ENCODE measurements at places on chromosomes 11 and 22.

DNA sequence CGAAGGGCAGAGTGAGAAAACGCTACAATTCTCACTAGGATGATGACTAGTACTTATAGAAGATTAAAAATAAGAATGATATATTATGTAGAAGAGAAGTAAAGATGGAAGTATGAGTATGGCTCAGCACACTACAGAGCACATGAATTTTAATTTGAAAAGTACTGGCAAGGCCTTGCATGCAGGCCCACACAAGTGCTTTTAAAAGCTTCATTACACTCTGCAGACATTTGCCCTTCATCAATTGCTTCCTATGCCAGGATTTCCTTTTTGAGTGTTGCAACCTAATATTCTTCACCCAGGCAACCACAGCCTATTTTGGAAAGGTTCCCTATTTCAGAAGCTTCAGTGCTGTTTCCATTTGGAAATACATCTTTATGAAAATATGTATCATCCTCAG, 81.1 kb downstream of the LARGE2 start:
- DNase-seq: peak; percentile 57

GRCh38 chr22:38137876-38138687, 27.6 kb upstream of the BAIAP2L2 start:
- DNase-seq: no peak

GRCh38 chr11:76648061-76648460, 22.5 kb downstream of the LRRC32 start:
- DNase-seq: no peak

DNA sequence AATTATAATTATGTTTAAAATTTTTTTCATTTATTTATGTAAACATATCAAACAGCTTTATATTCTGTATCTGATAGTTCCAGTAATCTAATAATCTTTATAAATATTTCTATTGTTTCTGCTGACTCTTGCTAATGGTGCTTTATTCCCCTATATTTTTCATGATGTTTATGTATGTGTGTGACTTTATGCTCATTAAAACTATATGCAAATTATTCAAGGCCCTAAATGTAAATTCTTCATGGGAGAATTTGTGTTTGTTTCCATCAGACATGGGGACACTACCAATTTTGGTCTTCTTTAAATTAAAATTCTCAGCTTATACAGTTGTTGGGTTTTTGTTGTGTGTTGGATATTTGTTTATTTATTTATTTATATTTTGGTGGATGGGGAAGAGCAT, 13.7 kb upstream of the ALKBH3 start:
- no peak for DNase-seq

DNA sequence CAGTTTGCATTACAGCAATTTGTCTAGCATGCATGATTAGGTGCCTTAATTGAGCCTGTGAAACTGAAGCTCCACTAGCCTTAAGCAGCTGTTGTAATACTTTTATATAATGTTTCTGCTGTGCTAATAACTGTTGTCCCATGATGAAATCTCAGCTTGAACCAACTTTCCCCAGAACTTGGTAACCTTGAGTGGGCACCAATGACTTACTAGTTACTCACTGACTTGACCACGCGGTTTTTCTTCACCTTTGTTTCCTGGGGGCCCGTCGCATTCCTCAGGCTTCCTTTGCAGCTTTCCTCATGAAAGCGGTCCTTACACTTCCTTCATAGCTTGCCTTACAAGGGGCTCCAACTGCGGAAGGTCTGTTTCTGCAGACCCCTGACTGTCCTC, 11.2 kb upstream of the GLYATL1 start:
- peak; percentile 18 for DNase-seq

DNA sequence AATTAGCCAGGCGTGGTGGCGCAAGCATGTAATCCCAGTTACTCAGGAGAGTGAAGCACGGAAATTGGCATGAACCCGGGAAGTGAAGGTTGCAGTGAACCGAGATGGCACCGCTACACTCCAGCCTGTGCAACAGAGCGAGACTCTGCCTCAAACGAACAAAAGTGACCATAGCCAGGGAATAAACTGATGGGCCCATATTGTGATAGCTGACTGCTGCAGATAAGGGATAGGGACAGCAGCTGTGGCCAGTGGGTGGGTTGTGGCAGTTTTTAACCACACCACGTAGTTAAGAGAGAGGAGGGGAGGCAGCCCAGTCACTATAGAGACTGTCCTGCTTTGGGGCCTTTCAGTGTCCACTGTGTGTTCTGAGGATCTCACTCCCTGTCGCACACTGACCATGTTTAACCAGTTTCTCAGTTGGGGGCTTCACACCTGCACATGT, 58.9 kb downstream of the PISD start:
- DNase-seq: no peak

DNA sequence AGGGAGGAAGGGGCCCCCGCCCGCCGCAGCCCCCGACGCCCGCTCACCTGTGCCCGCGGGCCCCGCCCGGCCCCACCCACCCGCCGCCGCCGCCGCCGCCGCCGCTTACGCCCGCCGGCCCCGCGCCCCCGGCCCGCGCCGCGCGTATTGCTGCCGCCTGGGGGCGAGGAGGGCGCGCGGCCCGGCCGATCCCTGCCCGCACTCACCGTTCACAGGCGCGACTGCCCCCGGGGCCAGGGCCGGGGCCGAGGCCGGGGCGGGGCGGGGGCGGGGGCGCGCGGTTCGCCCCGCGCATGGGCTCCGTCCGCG, 212 bp downstream of the HRAS start:
- DNase-seq: no peak

DNA sequence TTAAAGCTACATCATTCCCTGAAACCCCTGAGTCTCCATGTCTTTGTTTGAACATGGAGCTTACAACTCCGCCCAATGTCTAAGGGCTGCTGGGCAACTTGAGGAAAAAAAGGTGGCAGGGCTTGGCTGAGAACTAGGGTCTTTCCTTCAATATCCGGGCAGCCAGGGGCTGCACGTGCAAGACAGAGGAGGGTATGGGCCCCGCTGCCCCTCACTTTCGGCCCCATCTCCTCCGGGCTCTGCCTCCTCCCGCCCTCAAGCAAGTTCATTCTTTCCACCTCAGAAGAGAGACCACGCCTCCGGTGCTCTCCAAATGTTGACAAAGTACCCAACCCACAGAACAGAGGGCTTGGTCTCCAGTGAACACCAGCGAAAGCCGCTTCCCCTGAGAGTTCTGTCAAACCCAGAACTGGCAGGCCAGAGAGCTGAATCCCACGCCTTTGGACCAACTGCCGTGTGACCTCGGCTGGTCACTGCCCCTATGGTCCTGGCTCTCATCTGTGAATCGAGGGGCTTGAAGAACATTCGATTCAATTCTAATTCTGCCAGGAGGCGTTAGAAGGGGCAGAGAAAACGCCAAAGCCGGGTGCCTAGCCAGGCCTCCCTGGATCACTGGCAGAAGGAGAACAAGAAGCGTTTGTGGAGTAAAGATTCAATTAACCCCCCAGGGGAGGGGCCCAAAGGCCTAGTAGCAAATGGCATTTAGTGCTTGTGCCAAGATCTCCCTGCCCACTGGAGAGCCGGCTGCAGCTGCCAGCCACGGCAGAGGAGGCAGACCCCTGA, 7.3 kb downstream of the PDGFB start:
- DNase-seq: no peak

DNA sequence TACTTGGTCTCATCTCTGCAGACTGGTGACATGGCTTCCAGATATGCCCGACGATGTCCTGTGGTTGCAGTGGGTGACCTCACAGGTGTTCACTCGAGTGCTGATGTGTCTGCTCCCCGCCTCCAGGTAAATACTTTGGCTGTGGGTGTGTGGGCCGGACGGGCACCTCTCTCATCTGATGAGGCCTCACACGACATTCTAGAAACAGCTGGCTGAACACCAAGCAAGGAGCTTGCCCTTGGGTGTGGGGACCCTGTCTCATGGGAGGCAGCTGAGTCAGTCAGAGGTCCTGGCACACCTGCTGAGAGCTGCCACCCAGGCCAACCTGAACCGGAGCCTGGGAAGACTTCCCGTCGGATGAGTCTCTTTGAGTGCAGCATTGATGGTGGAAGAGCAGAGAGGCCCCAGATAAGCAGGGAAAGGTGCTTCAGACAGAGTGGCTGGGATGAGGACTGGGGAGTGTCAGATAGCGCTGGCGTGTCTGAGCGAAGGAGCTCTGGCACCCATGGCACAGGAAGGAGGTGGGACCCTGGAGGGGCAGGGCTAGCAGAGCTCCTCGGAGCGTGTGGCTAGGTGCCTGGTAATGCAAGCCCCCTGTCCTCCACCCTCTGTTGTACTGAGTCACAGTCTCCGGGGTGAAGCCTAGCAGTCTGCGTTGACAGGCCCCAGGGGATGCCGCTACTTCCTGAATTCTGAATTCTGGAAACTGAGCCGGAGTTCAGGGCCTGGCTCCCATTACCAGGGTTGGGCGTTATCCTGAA, 10.4 kb upstream of the SAMM50 start:
- no peak for DNase-seq

GRCh38 chr22:22125028-22125578, 119.5 kb upstream of the VPREB1 start:
- DNase-seq: no peak

- no peak for DNase-seq
Measured at GRCh38 chr11:112106070-112106469, 19.4 kb downstream of the SDHD start.

DNA sequence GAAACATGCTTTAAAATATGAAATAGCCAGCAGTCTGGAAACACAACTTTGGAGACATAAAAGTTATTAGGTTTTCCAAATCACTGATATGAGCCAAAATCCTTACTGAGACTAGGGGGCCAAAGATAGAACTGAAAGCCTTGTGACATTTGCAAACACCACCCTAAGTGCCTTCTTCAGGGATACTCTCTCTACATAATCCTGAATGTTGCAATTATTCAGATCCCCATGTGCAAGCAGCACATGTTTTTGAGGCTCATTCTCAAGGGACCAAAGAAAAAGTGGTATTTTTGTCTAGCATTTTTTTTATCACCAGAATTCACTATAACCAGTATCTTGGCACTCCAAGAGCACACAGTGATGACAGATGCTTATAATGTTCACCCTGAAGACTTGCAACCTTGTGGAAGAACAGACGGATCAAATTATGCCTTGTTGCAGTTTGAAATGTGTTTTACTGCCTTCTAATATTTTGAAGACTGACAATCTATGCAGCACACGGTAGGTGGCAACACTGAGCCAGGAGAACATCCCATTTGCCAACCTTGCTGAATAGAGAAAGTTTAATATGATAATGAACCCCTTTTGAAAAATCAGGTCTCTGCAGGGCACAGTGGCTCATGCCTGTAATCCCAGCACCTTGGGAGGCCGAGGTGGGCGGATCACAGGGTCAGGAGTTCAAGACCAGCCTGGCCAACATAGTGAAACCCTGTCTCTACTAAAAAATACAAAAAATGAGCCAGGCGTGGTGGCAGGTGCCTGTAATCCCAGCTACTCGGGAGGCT, 78.5 kb downstream of the PLEKHA7 start:
- DNase-seq: peak; percentile 49

DNA sequence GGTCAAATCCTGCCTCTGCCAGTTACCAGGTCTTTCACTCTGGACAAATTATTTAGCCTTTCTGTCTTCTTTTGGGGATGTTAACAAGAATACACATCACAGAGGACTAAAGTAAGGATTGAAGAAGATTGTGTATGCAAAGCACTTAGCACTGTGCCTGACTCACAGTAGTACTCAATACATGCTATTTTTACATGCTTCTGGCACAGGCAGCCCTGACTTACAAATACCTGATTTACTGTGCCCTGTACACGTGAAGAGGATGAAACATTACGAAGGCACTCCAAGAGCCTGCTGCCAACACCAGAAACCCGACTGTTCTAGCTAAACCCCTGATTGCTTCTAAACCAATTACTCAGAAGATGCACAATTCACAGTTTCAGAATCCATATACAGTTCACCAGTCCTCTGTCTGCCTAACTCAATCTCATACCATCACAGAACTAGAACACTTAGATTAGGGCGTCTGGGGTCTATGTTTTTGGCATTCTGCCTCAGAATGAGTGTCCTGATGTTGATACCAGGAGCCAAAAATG, 300.9 kb upstream of the DDI1 start:
- DNase-seq: no peak

- DNase-seq: no peak
Measured at GRCh38 chr11:71929491-71929890, 645 bp downstream of the RNF121 start.

GRCh38 chr11:75583718-75584658, 21.9 kb downstream of the SERPINH1 start:
- peak; percentile 56 for DNase-seq

DNA sequence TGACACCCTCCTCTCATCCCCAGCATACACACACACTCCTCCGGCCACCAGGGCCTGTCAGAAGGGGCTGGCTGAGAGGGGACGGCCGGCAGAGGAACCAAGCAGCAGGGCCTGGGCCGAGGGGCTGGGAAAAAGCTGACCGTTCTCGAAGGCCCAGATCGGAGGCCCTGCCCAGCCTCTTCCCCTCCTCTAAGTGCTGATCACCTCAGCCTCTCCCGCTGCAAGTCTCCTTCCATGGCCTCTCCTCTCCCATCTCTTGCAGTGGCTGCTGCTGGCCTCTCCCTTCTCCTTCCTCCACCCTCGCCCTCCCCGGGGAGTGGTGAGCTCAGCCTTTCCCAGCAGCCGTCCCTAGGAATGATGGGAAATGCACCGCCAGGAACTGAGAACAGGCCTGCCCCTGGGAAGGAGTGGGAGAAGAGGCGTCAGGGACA, 39.6 kb downstream of the ARRB1 start:
- no peak for DNase-seq

DNA sequence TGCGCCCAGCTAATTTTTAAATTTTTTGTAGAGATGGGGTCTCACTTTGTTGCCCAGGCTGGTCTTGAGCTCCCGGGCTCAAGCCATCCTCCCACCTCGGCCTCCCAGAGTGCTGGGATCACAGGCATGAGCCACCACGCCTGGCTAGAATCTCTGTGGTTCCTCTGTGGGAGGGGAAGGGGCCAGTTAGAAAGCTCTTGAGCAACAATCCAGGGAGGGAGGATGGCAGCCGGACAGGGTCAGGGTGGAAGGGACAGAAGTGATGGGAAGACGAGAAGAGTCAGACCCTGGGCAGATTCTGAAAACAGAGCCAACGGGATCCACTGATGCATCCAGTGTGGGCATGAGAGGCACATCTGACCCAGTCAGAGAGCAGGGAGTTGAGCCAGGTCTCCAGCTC, 38.9 kb upstream of the MN1 start:
- DNase-seq: no peak

GRCh38 chr11:129804012-129804411, 11.6 kb upstream of the TMEM45B start:
- DNase-seq: no peak

- no peak for DNase-seq
Measured at GRCh38 chr22:20618488-20618887, 111.1 kb downstream of the MED15 start.

DNA sequence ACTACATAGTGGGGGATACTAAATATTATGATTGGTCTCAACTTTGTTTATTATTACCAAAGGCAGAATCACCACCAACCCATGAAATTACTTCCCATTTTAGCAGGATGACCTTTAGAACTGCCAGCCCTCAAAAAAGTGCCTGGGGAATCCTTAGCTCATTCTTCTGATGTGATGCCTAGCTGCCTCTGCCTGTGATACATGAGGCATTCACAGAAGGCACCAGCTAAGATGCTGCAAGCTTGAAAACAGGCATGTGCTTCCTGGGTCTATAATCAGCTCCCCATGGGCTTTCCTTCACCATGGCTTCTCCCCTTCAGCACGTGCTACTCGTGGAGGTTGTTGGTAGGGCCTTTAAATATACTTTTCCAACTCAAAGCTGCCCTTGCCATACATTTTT, 50.4 kb upstream of the ARHGAP20 start:
- DNase-seq: peak; percentile 25
